Adrenal gland (tissue), 19 donors: ENCODE measurements at places on chromosomes 1 and 21.

DNA sequence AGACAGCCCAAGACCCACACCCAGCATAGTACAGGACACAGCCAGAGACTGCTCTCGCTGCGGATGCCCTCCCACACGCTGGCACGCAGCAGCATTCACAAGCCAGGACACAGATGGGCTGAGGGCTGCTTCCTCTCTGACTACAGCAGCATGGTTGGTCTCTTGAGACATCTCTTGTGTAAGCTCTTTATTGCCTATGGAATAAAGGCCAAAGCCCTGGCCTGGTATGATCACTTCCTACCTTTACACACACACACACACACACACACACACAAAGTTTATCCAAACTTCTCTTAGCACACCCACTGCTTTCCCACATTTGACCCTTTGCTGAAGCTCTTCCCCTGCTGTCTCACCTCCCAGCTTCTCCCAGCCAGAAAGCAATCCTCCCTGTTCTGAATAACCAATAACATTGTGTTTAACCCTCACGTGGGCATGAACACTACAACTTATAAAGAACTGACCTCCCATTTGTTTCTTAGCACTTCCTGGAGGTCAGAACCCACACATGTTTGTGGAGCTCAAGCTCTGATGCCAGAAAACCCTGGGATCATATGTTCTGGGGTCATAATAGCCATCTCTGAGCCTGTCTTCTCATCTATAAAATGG is 1.2 kb upstream of the LUZP1 start:
- peak; percentile 39 for DNase-seq

- DNase-seq, result no peak
Measured at GRCh38 chr1:40709802-40710278, 18.3 kb downstream of the NFYC start.

- DNase-seq, result no peak
Measured at GRCh38 chr1:154744352-154745035, 125.6 kb downstream of the KCNN3 start.

DNA sequence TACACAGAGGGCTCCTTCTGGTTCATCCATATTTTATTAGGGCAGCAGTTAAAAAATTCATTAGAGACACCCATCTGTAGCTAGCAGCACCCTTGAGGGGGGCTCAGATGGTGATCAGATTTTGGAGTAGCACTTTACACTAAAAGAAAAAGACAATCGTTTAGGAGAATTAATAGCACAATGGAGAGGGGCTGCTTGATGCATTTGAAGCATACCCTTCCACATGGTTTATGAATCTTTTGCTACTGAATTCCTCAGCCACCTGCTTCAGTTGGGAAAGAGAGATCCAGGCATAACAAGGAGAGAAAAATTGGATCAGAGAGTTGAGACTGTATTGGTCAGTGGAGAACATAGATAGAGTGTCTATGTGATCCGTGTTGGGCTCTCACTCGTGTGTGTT is 54.4 kb downstream of the DISC1 start:
- no peak for DNase-seq
